ENCODE measurements at places on chromosomes 5 and 9.

DNA sequence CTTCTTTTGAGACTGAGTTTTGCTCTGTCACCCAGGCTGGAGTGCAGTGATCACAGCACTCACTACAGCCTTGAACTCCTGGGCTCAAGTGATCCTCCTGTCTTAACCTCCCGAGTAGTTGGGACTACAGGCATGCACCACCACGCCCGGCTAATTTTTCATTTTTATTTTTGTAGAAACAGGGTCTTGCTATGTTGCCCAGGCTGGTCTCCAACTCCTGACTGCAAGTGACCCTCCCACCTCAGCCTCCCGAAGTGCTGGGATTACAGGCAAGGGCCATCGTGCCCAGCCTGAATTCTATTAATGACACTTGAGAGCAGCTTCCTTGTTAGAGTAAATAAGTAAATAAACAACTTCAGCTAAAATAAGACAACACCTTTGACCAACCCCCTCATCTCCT is 12.3 kb downstream of the ROR2 start:
- no peak for DNase-seq

DNA sequence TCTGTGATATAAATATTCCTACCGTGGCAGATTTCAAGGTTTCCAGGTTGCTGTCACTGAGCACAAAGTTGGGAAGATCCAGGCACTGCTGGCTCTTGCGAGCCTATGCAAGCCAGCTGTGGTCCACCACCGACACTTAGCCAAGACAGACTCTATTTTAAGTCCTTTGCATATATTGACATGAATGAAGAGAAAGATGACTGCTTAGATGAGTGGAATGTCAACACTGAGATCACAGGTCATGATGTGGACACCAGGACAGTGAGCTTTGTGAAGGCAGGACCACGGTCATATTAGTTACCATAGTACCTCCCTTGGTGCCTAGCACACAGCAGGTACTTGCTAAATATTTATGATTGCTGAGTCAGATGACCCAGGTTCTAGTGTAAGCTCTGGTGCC is 217.0 kb downstream of the PAPPA start:
- no peak for DNase-seq

- DNase-seq: no peak
Observed at GRCh38 chr9:2802494-2802921, 41.4 kb downstream of the PUM3 start.

- no peak for DNase-seq
Observed at GRCh38 chr5:169652057-169652456, 15.0 kb downstream of the DOCK2 start.

- no peak for DNase-seq
Observed at GRCh38 chr5:179301376-179301775, 43.9 kb downstream of the ADAMTS2 start.

GRCh38 chr9:112124156-112124555 is 50.9 kb downstream of the SUSD1 start:
- no peak for DNase-seq

GRCh38 chr5:171540865-171541264 is 121.4 kb downstream of the FGF18 start:
- no peak for DNase-seq

- DNase-seq: no peak
Observed at GRCh38 chr5:132478366-132478871, 12.2 kb downstream of the IRF1 start.

- DNase-seq: no peak
Observed at GRCh38 chr5:57832875-57833274, 350.3 kb upstream of the ACTBL2 start.

GRCh38 chr9:115730845-115731244 is 422.7 kb upstream of the PAPPA start:
- DNase-seq: no peak

- no peak for DNase-seq
Observed at GRCh38 chr5:92808474-92808873, 772.5 kb downstream of the NR2F1-AS1 start.

DNA sequence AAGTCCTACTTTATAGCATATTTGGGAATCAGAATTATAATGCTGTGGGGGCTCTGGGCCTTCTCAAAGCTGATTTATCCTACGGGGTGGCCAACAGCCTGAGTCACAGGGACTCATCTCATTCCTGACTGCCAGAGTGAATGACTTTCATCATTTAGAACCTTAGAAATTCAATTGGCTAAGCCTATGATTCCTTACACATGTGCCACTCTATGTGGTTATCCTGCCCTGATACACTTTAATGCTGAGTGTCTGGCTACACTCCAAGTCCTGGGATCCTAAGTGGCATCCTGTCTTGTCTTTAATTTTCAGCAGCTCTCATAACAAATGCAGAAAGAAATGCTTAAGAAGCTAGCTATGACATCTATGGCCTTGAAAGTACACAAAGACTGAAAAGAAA is 75.2 kb upstream of the FREM1 start:
- DNase-seq: no peak

DNA sequence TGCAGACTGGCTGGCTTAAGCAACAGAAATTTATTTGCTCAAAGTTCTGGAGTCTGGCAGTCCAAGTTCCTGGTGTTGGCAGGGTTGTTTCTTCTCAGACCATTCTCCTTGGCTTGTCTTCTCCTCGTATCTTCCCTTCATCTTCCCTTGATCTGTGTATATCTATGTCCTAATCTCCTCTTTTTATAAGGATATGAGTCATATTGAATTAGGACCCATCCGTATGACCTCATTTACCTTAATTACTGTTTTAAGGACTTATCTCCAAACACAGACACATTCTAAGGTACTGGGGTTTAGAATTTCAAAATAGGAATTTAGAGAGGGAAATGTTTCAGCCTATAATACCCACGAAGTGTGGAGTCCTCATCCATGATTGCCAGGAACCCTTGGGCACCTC is 13.1 kb upstream of the LPAR1 start:
- no peak for DNase-seq

GRCh38 chr5:175246242-175246888 is 197.6 kb downstream of the DRD1 start:
- no peak for DNase-seq

GRCh38 chr5:172102913-172103626 is 85.0 kb downstream of the STK10 start:
- DNase-seq: no peak

GRCh38 chr5:139196296-139196956 is 1.7 kb downstream of the SIL1 start:
- no peak for DNase-seq

DNA sequence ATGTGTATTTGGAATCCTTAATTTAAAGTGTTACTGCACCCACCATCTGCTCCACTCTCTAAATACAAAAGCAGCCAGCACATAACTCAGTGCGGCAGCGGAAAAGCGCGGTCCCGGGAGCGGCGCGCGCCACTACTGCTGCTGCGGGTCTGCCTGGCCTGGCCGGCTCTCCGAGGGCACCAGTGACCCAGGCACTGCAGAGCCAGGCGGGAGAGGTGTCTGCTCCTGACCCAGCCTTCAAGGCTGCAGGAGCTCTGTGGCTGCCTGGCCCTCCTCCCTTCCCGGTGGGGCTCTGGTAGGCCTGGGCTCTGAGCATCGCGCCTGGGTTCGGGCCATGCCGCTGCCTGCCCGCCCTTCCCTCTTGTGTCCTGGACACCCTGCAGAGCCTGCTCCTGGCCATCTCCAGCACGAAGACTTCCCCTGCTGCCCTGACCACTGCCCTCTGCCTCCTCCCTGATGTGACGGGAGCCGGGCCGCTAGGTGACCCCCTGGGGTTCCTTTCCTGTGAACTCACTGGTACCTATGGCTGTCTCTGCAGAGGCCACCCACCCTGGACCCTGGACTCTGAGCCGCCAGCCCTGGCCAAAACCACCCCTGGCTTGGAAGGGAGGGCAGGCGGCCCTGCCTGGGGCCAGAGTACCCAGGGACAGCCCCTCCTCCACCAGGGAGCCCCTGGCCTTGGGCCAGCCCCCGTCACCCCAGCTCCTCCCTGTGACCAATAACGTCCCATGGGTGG is 32.8 kb upstream of the UBAC1 start:
- no peak for DNase-seq

DNA sequence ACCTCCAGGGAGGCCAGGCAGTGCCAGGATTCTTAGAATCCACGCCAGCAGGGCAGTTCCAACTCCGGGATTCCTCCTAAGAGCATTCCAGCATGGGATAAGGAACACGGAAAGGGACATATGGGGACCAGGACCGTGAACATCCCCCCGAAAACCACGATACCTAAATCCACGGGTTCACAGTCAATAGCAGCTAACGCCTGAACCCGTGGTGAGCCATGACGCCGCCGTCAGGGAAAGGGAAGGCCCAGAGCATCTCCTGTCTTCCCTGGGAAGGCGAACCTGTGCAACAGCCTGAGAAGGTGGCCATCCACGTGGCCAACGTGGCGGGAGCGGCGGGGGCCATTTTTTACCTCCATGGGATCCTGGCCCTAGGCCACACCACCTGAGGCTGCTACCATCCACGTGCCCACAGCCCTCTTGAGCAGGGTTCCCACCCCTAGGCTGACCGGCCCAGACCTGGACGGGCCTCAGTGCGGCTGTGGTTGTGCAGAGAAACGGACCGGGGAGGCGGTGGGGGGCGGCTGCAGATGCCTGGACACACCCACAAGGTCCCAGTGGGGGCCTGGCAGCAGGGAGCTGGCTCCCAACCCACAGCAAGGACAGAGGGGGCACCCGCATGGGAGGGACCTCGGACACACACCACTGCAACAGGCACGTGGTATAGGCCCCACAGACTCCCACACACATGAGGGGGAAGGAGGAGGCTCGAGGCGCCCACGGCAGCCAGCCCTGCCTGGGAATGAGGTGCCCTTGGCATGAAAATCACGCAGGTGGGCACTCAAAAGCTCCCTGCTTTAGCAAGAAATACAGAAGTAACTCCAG is 42.8 kb downstream of the SLC12A7 start:
- no peak for DNase-seq
